Spinal cord (tissue), 10 donors: ENCODE measurements at places on chromosomes 16 and 17.

DNA sequence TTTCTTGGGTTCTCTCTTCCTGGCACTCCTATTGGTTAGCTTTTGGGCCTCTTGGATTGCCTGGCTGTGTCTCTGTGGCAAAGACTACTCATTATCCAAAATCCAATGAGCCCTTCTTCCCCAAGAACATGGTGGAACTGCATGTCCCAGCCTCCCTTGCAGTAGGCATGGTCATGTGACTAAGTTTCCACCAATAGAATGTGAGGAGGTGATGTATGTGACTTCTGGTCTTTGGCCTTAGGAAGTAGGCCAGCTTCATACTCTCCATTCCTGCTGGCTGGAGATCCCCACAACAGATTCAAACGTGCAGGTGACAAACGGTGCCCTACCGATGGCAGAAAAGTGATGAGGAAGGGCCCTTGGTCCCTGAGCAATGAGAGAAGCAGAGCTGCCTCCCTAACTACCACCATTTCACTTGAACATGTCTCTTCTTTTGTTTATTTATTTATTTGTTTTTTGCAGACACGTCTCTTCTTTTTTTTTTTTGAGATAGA, 17.3 kb upstream of the SPN start:
- peak; percentile 45 for DNase-seq

DNA sequence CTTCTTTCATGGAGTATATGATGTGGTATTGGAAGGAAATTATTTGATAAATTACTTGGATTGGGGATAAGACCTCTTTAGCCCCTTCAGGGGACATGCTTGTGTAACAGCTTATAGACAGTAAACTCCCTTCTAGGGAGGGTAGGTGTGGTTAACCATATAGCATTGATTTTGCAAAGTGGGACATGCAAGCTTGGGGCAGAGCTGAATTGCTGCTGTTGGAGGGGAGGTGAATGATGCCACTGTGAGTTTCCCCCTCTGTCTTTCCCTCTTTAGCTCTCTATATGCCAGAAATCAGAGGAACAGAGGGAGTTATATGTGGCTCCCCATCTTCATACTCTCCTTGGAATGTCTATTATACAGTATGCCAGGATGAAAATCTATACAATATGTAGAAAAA, 54.7 kb downstream of the WSCD1 start:
- DNase-seq, result no peak

- DNase-seq, result no peak
Measured at GRCh38 chr16:66039793-66040192, 326.7 kb upstream of the CDH5 start.

DNA sequence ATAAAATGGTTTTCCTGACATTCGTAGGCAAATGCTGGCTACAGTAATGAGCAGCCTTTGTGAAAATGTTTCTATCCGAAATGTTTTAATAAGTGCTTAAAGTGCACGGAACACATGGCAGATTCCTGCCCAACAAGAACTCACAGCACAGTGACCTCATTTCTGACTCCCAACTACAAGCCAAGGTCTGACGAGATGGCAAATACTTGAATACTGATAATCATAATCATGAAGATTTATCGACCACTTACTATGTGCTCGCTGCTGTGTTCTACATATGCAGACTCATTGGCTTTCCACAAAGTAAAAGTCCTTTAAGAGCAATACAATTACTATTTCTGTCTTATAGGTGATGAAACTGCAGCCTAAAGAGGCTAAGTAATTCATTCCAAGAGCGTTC, 238.1 kb upstream of the CDH5 start:
- no peak for DNase-seq

- no peak for DNase-seq
Measured at GRCh38 chr17:80644536-80644935, 99.9 kb downstream of the RPTOR start.

DNA sequence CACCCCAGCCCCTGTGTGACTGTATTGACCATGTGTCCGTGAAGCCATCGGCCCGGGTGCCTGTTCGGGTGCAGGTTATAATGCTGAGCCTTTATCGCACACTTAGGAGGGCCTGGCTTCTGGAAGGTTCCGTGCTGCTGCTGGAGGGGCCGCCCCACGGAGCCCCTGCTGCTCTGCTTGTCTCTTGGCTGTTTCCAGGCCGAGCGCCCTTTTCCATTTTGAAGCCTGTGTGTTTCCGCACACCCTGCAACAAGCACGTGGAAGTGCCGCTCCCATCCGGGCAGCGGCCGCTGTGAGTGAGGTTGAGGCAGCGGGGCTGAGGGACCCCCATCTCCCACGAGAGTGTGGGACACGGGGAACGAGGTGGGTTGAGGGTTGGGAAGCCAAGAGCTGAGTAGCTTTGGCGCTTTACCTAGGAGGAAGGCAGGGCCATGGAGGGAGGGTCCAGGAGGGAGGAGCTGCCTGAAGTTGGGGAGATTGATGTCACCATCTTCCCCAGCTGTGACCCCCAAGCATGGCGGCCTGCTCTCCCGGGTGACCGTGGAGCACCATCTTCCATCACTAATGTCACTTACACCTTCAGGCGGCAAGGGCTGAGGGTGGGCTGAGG, 200.1 kb upstream of the GSE1 start:
- DNase-seq, result no peak

GRCh38 chr17:70987867-70988340, 818.6 kb downstream of the KCNJ2 start:
- DNase-seq, result no peak
